ENCODE measurements at places on chromosomes 13 and 19.
A peak's percentile ranks its signal among the peaks of the same experiment; 100 is the strongest.

DNA sequence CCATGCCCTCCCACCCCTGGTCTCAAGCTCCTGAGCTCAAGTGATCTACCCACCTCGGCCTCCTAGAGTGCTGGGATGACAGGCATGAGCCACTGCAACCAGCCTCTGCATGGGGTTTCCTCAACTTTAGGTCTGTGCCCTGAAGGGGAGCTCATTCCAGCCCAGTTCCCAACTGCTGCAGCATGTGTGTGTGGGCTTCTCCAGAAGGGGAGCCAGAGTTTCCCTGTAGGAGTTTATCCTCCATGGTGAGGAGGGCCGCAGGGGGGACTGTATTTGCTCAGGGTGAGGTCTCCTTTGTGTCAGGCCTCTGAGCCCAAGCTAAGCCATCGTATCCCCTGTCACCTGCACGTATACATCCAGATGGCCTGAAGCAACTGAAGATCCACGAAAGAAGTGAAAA is 11.3 kb upstream of the ZNF808 start:
- DNase-seq: no peak

DNA sequence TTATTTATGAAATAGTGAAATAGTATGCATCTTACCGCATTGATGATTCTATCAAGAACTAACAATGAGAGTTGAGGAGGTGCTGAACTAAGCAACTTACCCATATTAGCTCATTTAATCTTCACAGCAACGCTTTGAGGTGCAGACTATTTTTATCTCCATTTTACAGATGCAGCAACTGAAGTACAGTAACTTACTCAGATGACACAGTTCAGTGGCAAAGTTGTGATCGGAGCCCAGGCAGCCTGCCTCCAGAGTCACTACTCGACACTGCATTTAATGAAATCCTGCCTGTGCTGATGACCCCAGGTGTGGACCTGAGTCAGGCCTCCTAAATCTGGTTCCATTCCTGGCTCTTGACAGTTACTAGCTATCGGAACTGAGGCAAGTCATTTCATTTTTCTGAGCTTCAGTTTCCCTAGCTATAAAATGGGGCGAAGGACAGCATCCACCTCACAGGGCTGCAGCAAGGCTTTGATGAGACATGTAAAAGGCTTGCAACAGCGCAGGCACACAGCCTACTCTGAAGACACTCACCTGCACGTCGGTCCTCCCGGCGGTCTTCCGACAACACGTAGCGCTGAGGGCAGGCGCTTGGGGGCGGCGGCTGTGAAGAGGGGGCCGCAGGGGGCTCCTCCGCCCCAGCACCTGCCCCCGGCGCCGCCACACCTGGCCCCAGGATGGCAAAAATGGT is 1.5 kb downstream of the MYPOP start:
- no peak for DNase-seq

- DNase-seq: no peak
Measured at GRCh38 chr19:49533551-49534488, 6.0 kb downstream of the RCN3 start.

GRCh38 chr13:23320926-23321534 is 112.5 kb downstream of the SACS start:
- no peak for DNase-seq

- DNase-seq: no peak
Measured at GRCh38 chr13:95406176-95406575, 104.9 kb upstream of the ABCC4 start.

GRCh38 chr13:95059306-95059705 is 241.9 kb downstream of the ABCC4 start:
- no peak for DNase-seq

DNA sequence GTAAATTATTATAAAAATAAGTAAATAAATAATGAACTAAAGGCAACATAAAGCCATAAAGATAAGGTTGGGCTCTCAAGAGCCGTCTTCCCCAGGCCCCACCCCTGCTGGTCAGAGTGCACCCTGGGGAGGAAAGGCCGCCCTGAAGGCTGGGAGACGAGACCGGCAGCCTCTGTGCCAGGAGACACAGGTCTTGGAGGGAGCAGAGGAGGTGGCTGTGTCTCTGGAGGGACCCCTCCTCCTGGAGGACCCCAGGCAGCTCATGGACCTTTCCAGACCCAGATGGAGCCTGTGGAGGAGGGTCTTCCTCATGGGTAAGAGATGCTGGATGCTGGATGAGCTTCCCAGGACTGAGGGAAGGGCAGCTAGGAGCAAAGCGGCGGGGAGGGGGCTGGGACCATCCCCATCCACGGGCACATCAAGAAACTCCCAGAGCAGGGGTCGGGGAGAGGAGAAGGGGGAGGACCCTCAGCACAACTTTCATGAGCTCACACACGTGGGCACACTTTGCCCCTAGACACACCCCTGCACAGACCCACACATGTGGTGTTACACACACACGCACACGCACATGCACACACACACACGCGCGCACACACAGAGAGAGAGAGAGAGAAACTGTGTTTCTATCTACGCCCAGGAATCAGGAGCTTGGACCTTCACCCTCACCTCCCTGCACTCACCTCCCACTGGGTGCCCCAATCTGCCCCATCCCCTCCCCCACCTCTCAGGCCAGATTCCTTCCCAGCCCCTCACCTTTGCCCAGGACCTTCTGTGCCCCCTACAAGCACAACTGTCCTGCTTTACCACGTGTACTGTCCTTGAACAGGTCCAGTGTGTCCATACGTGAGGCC is at the start of gene CEACAM18:
TSS of gene CEACAM18 (plus strand) at position 159 of the 854 bp plus-strand sequence.
- DNase-seq: no peak

- DNase-seq: no peak
Measured at GRCh38 chr19:5035793-5036697, 67.1 kb downstream of the KDM4B start.

- no peak for DNase-seq
Measured at GRCh38 chr19:40567040-40567749, 9.5 kb upstream of the SHKBP1 start.

GRCh38 chr19:13938301-13939064 is at the start of gene PODNL1:
TSS of gene PODNL1 (minus strand) at chr19:13938417. CDS start at chr19:13938181, 236 bp downstream.
- DNase-seq: no peak

DNA sequence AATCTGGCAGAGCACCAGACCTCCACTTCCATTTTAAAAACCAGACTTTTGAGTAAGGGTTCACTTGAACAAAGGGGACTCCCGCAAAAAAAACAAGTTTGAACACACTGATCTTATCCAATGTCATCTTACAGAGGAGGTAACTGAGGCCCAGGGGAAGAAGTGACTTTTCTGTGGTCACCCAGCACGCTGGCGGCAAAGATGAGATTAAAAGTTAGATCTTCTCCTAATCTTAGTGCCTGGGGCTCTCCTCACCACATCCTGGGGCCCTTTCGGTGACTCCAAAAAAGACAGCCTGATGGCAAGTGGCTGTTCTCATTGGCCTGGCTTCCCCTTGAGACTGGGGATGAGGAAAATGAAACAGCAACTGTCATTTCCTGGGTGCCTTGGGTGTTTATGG is 101.8 kb upstream of the ZNF98 start:
- DNase-seq: no peak

DNA sequence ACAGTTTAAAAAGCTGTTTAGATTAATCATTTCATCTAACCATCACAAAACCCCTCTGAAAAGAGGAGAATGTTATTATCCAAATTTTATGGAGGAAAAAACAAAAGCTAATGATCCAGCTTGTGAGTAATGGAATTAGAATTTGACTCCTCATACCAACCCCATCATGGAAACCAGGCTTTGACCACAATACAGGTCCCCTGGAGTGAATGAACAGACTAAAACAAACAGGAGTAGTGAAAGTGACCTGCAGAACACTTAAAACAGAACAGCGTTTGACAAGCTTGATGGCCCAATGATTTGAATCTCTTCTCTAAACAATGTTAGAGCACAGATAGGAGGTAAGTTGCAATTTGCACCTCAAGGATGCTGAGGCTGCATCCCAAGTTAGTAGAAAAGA is 230.0 kb downstream of the DCT start:
- peak; percentile 52 for DNase-seq

DNA sequence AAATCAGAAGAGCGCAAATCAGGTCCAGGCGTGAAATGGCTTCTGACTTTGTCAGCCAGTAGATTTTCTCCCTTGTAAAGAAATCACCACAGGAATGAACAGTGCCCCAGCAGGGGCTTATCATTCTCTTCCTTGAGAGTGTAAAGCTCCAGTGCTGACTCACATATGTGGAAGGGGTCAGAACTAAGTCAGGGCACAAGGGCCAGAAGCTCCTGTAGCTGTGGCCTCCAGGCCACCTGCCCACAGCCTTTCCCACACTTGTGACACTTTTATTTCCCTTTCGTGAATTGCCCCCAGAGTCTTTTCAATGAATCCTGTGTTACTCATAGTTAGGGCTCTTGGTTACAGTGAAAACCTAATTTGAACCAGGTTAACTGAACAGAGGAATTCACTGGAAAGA is 99.6 kb downstream of the SUCLA2 start:
- DNase-seq: no peak

DNA sequence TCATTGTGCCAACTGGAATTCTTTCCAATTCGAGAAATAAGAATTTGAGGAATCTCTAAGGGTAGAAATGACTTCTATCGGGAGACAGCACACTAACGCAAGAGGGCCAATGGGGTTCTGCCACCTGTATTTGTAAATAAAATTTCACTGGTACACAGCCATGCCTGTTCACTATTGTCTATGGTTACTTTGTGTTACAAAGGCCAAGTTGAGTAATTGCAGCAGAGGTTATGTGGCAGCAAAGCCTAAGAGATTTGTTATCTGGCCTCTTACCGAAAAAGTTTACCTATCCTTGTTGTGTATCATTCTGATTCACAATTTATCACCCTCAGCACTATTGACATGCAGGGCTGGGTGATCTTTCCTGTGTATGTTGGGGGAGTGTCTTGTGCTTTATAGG is 278.0 kb downstream of the KLF5 start:
- DNase-seq: no peak

- DNase-seq: no peak
Measured at GRCh38 chr13:51230477-51231105, 8.4 kb downstream of the FAM124A start.

GRCh38 chr13:54934121-54934520 is 1905.5 kb downstream of the OLFM4 start:
- no peak for DNase-seq

DNA sequence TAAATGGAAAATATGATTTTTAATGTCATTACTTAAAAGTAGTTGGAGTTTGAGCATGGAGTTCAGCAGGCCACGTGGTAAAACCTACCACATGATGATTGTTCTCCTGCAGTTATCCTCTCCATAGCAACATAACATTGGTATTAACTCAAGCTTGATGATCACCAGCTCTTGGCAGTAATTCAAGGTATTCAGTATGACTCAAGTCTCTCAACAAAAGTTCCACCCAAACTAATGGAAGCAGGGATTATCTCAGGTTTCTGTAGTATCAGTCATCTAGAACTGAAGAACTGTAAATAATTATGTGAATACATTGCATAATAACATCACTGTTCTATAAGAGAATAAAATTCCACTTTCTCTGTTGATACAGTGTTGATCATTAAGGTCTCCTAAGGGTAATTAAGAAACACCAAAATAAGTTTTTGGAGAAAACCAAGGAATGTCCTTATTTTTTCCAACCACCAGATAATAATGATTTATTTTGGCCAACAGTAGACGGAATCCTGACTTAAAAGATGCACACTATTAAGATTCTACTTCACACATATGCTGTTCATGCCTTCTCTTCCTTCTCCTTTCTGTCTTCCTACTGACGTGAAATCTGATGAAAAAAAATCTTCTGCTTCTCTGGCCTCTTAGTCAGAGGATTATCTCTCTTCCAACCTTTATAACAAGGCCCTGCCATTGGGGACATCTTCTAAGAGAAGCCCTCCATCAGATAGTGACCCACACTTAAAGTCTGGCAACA is 1092.3 kb downstream of the EFNB2 start:
- DNase-seq: no peak

GRCh38 chr13:25973576-25973975 is 78.2 kb downstream of the SHISA2 start:
- DNase-seq: no peak

GRCh38 chr19:38049105-38049649 is 142.2 kb downstream of the SIPA1L3 start:
- no peak for DNase-seq

GRCh38 chr19:12647490-12648071 is 19.0 kb downstream of the MAN2B1 start:
- no peak for DNase-seq

DNA sequence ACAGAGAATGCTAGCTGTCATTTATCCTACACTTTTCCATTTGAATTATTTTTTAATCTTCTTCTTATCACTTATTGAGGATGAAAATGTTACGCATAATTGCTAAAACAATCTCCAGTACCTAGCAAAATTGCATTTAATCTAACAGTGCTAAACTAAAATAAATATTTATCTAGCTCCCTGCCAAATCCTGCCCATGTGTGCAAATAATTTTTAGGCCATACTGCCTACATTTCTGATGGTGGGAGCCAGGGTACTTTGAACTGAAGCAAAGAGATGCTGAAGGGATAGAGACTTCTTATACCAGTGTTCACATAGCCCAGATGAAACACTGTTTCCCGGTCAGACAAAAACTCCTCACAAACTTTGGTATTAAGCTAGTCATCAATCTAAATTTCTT is 1268.7 kb upstream of the PCDH20 start:
- DNase-seq: no peak

GRCh38 chr19:2081873-2082810 is 14.0 kb downstream of the MOB3A start:
- no peak for DNase-seq

- no peak for DNase-seq
Measured at GRCh38 chr13:73767747-73768315, 366.4 kb downstream of the KLF12 start.

GRCh38 chr13:113629866-113630265 is 28.1 kb downstream of the ATP4B start:
- DNase-seq: no peak

GRCh38 chr19:1853295-1854038 is 5.2 kb upstream of the REXO1 start:
- DNase-seq: peak; percentile 49

DNA sequence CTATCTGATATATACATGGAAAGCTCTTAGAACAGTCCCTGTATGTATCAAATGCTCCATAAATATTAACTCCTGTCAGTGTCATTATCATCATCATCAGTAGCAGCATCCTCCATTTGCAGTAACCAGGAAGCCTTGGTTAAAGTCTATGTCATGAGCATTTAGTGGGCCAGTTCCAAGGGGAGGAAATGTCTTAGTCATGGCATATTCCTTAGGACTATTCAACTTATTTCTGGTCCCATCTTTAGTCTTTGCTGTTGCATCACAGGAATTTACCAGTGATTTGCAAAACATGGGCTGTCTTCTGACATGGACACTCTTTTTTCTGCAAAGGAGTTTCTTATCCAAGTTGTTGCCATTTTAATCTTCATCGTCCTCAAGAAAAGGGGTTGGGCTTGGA is 98.4 kb downstream of the WDFY2 start:
- no peak for DNase-seq

DNA sequence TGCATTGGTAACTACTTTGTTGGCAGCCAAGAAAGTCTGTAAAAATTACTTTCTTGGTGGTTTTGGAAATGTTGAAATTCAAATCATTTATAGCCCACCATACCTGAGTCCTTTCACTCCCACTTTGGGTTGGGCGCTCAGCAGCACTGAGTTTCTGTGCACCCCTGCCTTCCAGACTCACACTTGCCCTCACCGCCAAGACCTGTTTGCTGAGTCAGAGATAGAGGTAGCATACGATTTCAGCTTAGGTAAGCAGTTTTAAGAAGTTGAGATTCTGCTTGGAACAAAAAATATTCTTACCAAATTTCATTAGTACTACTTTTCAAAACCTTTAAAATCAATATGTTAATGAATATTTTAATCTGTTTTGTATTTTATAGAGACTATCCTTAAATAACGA is 12.6 kb downstream of the MPHOSPH8 start:
- no peak for DNase-seq

- peak; percentile 27 for DNase-seq
Measured at GRCh38 chr19:5828661-5829566, 10.6 kb downstream of the FUT6 start.
